Stimulated activated CD4-positive, alpha-beta T cell treated with anti-CD3 and anti-CD28 coated beads, Interleukin-4, amount 100 ng/mL, for 48 hours (primary cell): ENCODE measurements at places on chromosomes 12 and 14.

GRCh38 chr12:3571724-3572123 lies 80.7 kb downstream of the PRMT8 start:
- no peak for DNase-seq

DNA sequence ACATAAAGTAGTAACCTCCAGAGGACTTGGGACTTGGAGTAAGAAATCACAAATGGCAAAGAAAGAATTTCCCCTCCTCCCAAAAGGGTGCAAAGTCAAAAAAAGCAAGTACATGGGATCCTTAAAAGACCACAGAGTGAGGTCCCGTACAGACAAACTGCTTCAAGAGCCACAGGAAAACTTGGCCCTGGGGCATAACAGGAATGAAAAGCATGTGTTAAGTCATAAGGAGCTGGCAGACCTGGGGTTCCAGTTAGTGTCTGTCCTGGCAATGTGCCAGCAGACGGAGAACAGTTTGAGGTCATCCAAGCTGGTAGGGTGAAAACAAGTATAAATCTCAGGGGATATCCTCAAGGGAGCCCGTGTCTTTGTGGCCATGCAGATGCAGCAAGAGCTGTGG lies 73.2 kb downstream of the HSD17B6 start:
- DNase-seq: no peak

GRCh38 chr12:6091786-6092566 lies 32.5 kb downstream of the VWF start:
- no peak for DNase-seq

- no peak for DNase-seq
Measured at GRCh38 chr14:61481701-61482100, 160.3 kb downstream of the PRKCH start.

DNA sequence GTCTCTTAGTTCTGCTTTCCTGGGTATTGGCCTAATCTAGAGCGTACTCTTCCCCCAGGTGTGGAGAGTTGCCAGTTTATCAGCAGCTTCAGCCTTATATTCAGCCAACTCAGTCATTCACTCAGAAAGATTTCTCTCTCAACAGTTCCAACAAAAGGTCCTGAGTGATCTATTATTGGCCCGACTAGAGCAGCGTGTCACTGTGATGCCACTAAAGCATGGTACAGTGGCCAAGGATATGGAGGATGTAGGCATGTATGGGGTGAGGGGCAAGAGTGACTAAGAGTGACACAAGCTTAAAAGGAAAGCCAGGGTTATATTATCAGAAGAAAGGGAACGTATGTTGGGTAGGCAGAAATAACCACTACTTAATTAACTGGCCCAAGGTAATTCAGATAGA lies 4.8 kb downstream of the NOPCHAP1 start:
- no peak for DNase-seq

- no peak for DNase-seq
Measured at GRCh38 chr12:56520048-56520447, 1.6 kb upstream of the RBMS2 start.

- no peak for DNase-seq
Measured at GRCh38 chr12:50785406-50786001, 21.6 kb downstream of the ATF1 start.

DNA sequence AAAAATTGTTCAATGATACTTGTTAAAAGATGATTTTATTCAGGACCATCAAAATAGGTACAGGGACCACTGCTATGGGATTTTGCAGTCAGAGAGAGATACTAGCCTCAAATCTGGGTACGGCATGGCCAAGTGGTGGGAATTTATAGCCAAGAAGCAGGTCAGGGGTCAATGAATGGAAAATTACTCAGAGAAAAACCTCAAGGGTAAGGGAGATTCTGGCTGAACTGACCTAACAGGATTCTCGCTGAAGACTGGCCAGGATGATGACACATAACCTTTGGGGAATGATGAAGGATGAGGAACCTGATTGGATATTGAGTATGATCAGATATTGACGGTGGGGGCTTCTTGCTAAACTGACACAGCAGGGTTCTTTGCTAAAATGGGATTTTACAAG lies 32.7 kb downstream of the DEPDC4 start:
- DNase-seq: no peak

DNA sequence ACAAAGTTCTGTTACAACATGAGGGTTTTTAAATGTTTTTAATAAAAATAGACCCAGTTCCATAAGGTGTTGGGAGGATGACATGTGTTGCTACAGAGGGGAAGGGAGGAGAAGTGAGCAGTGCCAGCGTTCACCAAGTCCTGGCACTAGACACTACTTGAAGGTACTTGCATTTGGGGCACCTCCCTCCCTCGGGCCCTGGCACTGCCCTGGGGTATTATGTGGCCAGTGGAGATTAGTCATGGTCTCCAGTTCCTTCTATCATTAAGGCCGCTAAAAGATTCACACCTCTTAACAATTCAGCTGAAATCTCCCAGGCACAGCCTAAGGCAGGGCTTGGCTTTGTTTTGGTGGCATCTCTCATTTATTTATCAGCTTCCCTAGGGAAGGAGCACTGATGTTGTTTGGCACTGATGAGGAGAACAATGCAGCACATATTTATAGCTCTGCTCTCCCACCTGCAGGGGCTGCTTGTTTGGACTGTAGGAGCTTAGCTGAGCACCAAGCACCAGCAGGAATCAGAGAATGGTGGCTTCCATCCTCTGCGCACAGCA lies 155.5 kb upstream of the NTF3 start:
- no peak for DNase-seq

DNA sequence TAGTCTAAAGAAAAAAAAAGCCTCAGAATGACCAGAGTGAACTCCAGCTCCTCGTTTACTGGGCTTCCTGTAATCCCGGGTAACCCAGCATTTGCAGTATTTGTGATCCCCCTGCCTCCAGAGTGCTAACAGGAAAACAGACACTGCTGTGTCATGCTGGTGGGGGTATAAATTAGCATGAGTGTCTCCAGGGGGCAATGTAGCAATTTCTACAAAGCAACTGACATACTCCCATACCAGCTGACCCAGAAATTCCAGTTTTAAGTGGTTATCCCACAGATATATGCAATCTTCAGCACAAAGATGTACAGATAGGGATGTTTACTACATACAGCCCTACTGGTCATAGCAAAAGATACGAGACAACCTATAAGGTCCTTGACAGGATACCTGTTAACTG lies 18.8 kb downstream of the TTC7B start:
- DNase-seq: no peak

DNA sequence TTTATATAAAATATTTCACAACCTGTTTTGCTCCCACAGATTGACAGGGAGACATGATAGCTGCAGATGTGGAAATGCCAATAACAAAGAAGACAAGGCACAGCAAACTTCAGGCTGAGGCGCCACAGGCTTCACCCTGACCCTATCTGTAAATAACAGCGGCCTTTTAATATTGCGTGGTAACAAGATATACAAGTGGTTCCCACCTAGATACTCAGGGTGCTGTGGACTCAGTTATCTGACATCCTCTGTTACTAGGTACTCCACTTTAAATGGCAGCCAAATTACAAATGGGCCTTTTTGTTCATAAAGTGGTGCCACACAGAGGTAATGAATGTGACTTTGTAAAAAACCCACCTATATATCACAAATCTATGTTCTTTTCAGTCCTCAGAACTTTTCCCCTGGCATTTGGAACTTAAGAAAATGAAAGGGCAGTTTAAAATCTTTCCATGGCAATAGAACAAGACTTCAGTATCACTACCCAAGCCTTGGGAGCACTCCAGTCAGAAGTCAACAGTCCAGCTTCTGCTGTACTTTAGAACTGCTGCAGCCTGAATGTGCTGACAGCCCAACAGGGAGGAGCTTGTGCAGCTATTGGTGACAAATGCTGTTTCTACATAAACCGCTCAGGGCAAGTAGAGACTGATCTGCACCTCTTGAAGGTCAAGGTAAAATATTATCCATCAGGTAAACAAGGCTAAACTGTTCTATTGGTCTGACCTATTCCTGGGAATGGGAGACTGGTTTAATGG lies 86.2 kb upstream of the DCD start:
- DNase-seq: no peak

DNA sequence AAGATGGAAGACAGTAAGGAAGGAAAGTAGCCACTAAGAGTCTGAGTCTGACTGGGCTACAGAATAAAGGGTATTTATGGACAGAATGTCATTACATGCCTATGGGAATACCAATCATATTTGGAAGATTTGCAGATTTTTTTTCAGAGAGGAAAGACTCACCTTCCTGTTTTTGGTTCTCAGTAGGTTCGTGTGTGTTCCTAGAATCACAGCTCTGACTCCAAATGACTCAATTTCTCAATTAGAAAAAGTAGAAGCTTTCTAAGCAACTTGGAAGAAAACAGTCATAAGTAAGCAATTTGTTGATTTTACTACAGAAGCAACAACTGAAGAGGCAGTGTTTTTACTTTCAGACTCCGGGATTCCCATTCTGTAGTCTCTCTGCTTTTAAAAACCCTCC lies 15.4 kb upstream of the PAPLN start:
- no peak for DNase-seq

- no peak for DNase-seq
Measured at GRCh38 chr12:3138941-3139511, 61.8 kb downstream of the TSPAN9 start.

DNA sequence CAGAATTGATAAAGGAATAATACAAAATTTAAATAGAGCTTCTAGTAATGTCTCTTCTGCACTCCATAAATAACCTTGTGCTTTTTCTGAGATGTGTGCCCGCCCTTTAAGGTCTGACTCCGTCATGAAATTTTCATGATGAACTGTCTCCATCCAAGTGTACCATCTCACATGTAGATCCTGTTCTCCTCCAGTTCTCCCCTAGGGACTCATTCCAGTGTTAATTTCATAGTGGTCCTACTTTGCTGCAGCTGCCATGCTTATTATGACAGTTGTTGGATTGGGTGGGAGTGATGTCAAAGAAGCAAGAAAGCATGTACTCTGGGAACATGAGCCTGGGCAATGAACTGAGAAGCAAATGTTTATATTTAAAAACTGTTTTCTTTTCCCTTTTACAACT lies 442.5 kb upstream of the PDE3A start:
- no peak for DNase-seq

GRCh38 chr14:56205881-56206280 lies 87.7 kb downstream of the PELI2 start:
- DNase-seq: no peak

DNA sequence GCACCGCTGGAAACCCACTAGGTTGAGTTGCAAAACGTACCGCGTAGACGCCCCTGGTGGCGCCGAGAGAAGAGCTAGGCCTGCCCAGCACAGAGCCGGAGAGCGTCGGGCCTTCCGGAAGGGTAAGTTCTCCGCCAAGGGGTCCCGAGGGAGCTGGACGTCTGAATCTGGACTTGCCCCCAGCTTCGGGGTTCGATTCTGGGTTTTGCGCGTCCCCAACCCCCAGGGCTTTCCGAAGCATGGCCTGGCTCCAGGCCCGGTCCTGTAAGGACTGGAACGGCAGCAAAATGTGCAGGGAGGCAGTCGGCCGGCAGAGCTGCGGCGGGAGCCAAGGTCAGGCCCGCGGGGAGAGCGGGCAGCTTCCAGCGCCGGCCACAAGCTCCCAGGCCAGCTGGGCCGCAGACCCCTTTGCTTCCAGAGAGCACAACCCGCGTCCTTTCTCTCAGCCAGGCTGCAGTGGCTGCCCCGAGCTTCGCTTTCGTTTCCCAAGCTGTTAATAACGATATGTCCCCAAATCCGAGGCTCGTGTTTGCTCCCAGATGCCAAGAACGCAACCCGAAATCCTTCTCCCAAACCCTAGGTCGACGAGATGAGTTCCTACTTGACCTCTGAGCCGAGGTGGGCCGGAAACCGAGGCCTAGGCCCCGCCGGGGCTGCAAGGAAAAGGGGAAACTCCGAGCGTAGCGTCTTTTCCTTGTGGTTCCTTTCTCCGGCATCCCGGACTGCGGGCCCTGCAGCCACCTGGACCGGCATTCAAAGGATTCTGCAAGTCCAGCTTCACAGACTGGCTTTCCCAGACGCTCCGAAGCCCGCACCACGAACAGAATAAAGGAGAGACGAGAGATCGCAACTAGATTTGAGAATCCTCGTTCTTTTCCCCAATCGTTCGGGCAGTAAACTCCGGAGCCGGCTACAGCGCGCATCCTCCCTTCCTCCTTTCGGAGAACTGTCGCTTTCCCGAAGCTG lies 3.2 kb upstream of the TBX5 start:
- DNase-seq: no peak

DNA sequence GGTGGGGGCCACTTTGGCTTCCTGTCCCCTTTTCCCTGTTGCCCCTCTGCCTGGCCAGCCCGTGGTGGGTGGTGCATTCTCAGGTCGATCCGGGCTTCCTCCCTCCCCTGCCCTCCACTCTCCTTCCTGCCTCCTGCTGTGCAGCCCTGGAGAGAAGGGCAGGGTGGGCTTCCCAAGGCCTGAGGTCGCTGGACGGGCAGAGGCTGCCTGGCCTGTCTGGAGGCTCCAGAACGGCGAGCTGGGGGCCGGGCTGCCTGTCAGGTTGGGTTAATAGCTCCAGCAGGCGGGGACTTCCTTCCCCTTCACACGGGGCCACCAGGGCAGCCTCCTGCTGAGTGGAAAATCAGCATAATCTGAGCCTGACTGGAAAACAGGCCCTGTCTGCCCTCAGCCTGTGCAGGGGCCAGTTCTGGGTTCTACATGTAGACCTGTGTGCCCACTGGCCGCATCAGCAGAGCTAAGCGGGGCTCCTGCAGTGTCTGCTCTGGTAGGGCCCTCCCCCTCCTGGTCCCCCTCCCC lies 11.3 kb downstream of the KIF26A start:
- no peak for DNase-seq

- no peak for DNase-seq
Measured at GRCh38 chr12:125111403-125111802, 46.2 kb downstream of the AACS start.

- DNase-seq: no peak
Measured at GRCh38 chr12:67208281-67209067, 60.7 kb upstream of the CAND1 start.

DNA sequence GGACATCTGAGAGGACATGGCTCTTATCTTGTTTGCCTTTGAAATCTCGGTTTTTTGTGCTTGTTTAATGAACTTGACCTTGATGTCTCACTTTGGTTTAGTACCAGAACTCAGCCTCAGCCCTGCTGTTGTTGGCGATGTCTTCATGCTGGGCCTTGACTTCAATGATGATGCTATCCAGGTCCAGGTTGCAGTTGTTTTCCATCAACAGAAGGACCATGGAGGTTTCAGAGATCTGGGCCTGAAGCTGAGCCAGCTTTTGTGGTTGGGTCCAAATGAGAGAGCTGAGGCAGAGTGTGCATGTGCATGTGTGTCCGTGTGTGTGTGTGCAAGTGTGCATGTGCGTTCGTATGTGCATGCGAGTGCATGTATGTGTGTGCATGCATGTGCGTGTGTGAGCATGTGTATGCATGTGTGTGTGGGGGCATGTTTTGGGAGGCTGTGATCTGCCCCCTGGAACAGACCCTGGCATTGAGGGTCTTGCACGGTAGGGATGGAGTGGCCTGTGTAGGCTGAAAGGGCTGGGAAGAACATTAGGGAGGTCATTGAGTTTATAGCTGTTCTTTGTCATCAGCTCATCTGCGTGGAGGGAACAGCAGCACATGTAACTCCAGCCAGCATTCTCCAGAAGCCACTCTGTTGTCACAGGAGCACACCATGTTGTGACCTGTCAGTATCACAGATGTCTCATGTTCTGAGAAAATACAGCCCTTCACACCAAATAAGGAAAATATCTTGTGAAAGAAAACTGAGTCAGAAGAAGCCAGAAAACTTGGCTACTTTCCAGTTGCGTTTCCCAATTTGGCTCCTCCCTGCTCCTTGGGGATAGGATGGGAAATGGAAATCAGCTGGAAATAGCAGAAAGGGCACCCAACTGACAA lies 10.0 kb upstream of the KRT82 start:
- DNase-seq: no peak
